ENCODE measurements at places on chromosomes 16 and 17.

GRCh38 chr17:59361916-59362810 lies 30.7 kb downstream of the YPEL2 start:
- no peak for DNase-seq

DNA sequence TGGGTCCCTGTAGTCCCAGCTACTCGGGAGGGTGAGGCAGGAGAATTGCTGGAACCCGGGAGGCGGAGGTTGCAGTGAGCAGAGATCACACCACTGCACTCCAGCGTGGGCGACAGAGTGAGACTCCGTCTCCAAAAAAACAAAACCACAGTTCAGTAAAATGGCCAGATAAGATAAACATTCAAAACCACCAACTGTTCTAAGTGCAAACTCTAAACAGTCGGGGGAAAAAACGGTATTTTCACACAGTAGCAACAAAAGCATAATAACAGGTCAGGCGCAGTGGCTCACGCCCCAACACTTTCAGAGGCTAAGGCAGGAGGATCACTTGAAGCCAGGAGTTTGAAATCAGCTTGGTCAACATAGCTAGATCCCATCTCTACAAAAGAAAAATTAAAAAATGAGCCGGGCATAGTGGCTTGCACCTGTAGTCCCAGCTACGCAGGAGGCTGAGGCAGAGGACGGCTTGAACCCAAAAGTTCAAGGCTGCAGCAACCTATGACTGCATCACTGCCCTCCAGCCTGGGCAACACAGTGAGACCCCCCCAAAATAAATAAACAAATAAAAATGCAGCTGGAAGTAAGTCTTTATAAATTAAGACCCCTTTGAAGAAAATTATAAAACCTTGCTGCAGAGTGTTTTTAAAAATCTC lies 10.8 kb upstream of the HASPIN start:
- DNase-seq: no peak

- no peak for DNase-seq
Observed at GRCh38 chr16:8845699-8846298, 23.0 kb downstream of the CARHSP1 start.

DNA sequence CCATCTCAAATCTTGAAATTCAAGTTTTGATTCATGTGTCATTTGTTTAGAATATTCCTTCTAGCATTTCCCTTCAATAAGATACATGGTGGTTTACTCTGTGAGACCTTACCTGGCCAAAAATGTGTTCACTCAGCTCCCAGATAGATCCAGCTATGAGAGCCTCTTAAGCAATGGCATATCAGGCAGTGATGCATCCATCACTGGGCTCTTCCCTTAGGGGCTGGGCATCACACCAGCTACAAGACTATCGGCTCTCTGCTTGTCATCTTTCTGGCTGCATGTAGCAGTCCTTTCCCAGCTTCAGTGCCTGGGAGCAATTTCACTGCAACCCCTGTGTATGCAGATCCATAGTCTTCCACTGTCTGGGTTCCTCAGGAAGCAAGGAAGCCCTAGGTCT lies 40.6 kb downstream of the GOSR1 start:
- no peak for DNase-seq

GRCh38 chr17:33688771-33689170 lies 395.7 kb upstream of the ASIC2 start:
- no peak for DNase-seq

GRCh38 chr16:68237243-68238028 lies 1.5 kb upstream of the ESRP2 start:
- DNase-seq: no peak

GRCh38 chr16:59181821-59182420 lies 447.8 kb upstream of the GOT2 start:
- DNase-seq: no peak
